ENCODE measurements at places on chromosomes 5 and 9.

GRCh38 chr9:89993678-89994630 is 389.1 kb downstream of the GADD45G start:
- no peak for DNase-seq

GRCh38 chr9:36401897-36402480 is 1.9 kb upstream of the RNF38 start:
- DNase-seq, result no peak

DNA sequence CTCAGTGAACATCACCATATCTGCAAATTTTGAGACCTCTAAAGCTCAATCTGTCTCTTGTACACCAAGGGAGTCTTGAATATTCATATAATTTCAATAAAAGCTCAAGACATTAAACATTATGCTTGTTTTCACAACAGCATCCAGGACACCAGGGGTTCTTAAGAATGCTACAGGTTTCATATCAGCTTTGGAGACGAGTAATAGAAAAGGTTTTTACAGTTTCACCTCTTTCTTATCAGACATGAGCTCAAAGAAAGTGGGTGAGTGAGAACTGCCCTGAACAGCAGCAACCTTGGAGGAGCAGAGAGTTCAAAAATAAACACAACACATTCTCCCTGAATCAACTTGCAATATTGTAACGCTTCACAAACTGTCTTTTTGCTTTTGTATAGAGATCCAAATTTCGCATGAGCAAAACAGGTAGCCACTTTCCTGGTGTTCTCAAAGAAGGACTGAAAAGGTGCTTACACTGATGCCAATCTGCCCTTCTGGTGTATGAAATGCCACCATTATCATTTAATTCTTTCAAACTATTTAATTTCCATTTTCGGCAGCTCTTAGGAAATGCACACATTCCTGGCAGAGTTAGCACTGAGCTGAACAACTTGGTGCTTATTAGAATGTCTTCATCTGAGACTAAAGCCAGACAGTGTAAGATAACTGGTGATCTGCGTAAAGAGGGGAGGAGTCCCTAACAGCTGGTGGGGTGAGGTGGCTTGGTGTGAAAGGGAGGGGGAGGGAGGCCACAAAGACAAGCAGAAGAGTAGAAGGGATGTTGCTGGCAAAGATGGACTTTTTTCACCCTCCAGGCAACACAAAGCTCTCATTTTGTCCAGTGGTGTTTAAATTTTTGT is 535.3 kb downstream of the PDE4D start:
- no peak for DNase-seq

DNA sequence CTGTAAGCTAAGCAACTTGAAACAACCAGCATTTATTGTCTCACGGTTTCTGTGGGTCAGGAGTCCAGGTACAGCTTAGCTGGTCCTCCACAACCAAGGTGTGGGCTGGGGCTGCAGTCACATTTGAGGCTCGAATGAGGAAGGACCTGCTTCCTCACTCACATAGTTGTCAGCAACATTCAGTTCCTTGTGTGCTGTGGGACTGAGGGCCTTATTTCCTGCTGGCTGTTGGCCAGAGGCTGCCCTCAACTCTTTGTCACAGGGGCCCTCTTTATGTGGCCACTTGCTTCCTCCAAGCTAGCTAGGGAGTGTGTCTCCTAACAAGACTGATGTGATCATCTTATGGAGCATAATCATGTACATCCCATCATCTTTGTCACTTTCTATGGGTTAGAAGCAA is 29.2 kb upstream of the SEMA4D start:
- no peak for DNase-seq

GRCh38 chr9:128244837-128245231 is 31.0 kb downstream of the GOLGA2 start:
- no peak for DNase-seq

GRCh38 chr5:167658889-167659288 is 632.6 kb upstream of the WWC1 start:
- no peak for DNase-seq

DNA sequence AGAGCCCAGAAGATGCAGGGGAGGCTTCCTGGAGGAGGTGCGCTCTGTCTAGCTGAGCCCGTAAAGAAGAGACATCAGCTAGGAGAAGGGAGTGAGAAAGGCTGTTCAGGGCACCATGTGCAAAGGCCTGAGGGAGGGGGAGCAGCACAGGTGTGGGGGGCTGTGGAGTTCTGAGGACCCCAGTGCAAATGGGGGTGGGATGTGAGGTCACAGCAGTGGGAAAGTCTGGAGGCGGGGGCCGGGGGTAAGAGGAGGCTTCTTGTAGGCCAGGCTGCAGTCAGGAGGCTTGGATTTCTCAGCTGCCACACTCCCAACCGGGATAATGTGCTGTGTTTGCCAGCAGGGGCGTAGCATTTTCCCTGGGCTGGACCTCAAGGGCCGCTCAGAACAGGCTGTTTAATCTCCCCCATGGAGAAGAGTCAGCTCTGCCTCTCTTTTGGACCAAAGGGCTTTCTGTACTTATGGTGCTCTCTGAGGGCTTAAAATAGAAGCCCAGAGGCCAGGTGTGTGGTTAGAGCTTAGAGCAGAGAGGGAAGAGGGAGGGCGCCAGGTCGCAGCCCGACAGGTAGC is 5.7 kb downstream of the NEURL1B start:
- no peak for DNase-seq

DNA sequence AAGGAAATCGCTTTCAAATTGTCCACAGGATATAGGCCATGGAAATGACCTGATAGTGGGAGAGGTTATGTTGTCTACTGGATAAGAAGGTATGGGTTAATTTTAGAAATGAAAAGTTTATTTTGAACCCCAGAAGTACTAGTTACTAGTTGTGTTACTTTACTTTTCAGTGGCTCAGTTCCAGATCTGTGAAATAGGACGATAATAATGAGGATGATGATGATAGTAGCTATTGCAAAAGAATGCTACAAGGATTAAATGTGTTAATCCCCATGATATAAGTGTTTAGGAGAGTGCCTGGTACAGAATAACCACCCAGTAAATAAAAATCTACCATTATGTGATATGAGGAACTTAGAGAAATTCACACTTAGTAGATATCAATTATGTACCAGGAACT is 120.8 kb downstream of the PDE4D start:
- DNase-seq, result no peak

DNA sequence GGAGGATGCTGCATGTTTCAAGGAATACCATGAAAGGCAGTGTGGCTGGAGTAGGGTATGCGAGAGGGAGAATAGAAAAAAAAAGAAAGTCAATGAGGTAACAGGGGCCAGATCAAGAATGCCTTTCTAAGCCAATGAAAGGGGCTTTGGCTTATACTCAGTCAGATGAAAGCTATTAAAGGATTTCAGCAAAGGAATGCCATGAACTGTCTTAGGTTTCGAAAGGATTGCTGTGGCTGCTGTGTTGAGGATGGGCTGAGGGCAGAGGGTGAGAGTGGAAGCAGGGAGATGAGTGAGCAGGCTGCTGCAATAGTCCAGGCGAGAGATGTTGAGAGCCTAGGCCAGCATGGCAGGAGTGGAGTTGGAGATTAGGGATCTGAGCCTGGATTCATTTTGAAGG is 135.4 kb upstream of the CKMT2 start:
- no peak for DNase-seq

Data from naive thymus-derived CD8-positive, alpha-beta T cell (primary cell).